ENCODE measurements at places on chromosomes 7 and 10.

- no peak for DNase-seq
Measured at GRCh38 chr10:96279191-96279641, 7.8 kb upstream of the BLNK start.

- no peak for DNase-seq
Measured at GRCh38 chr10:33355274-33355673, 20.8 kb upstream of the NRP1 start.

DNA sequence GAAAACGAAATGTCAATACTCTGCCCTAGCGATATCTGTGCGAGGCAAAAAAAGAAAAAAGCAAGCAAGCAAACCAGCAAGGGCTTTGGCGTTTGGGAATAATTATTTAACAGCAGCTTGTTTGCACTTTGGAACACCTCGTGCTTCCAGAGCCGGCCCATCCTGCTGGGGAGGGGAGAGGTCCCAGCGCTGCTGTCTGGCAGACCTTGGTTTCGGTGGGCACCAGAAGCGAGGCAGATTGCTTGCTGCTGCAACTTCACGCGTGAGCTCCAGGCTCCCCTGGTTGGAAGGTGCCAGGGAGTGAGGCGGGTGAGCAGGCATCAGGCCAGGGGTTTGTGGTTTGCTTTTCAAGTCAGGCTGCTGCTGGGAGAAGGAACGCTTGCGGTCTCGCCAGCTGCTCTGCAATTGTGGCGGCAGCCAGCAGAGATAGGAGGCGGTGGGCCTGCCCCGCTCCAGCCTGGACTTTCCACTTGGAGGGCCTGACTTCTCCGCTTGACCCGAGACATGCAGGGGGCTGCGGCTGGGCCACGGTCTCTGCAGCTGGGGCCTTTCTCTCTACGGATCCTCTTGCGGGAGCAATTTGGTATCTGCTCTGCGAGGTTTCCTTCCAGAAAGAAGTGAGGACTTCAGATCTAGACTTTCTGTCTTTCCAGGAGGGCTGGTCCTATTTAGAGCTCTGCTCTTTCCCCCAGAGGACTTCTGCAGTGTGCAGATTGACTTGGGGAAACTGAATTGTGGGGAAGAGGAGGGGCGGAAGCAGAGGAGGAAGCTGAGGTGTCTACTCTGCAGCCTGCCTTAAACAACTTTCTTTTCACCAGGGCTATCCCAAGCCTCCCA, 131.4 kb downstream of the PRPF18 start:
- DNase-seq = no peak

DNA sequence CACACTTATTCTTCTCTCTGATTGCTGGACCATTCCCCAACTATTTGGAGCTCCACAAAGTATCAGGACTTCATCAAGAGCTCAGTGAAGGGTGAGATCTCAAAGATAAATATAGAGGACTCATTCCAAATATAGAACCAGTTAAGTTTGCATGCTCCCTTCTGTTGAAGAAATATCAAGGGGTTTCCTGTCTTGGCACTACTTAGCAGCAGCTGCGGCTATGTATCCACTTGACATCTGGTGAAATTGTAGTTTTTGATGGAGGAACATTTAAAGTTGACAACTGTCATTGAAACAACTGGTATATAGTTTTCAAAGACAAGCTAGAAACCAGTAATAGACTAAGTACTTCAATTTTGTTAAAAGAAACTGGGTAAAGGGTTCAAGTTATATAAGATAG, 1.0 kb upstream of the SPAG6 start:
- DNase-seq = no peak

GRCh38 chr7:116499168-116500077, at the start of gene CAV2:
CAV2 (plus strand) TSS chr7:116499738; CDS start chr7:116499782, 44 bp downstream.
- DNase-seq = no peak

DNA sequence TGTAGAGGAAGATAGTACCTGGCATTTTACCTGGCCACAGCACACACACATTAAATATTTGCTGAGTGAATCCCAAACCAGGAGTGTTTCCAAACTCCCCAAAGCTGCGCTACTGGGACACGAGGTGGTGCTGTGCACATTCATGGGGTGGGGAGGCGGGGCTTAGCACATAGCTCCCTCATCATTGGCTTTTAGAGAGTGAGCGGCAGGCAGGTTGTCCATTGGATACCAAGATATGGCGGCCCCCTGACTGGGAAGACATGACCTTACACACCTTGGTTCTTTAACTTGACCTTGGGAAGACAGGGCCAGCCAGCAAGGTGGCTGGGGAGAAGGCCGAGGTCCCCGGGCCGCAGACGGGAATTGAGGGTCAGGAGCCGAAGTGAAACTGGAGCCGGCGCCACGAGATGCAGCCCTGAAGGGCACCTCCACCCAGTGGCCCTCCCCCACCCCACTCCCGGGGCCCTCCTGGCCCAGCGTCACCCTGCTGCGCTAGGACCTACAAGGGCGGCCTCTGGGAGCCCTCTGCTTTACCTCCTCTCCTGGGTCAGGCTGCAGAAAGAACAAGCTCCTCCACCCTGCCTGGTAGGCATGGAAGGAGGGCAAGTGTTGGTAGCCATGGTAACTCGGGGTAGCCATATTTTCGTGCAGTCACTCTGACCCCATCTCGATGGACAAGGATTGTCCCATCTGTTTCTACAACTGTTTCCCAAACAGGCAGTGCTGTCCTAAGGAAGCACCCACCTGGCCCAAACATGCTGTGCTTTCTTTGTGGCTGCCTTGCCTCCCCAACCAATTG, 24.0 kb downstream of the TMEM176A start:
- no peak for DNase-seq

DNA sequence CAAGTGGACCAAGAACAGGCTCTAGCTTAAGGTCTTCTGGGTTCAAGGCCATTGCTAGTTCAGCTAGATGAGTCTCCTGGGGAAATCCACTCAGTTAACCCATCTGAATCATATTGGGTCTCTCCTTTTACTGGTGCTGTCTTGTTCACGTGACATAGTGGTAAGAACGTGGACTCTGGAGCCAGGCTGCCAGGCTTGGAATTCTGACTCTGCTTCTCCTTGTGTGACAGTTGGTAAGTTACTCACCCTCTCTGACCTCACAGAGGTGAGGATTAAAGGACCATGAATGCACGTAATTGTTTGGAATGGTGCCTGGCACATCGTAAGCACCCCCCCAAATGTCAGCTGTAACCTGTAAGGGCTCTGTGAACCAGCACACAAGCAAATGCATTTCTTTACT, 9.7 kb upstream of the CALU start:
- DNase-seq = no peak

DNA sequence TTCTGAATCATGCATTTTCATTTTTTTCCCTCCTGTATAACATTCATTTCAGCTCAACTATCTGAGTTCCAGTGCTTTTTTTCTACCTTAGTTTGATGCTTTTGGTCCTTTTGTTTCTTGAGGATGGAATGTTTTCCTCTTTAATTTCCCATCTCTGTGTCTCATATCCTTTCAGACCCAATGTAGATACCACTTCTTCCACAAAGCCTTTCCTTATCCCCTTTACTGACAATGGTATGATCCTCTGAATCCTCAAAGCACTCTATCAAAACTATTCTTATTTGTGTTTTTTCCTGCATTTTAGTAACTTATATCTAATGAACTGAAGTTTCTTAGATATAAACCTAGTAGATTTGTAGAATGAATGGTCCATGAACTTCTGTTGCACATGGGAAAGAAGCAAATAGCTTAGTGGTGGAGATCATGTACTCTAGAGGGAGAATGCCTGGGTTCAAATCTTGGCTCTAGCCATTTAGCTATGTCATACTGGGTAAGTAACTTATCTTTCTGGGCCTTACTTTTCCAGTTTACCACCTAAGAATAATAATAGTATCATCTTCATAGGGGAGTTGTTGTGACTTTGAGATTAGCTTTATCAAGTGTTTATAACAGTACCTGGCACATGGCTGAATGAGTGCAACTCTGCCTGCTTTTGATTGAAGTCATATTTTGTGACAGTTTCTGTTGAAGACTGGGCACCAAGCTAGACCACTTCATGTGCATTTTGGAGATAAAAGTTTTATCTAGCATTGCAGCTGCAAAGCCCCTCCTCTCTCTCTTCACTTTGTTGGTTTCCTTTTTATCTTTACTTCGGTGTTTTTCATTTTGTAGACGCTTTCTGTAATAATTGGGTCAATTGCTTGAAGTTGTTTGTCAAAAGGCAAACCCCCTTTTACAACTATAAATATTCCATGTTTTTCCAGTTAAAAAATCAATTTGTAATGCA, 18.5 kb downstream of the STAM start:
- no peak for DNase-seq

Measured in stimulated activated CD4-positive, alpha-beta T cell treated with anti-CD3 and anti-CD28 coated beads, TNF-alpha, amount 100 ng/mL, for 24 hours (primary cell).